ENCODE measurements at places on chromosomes 11 and 22.

DNA sequence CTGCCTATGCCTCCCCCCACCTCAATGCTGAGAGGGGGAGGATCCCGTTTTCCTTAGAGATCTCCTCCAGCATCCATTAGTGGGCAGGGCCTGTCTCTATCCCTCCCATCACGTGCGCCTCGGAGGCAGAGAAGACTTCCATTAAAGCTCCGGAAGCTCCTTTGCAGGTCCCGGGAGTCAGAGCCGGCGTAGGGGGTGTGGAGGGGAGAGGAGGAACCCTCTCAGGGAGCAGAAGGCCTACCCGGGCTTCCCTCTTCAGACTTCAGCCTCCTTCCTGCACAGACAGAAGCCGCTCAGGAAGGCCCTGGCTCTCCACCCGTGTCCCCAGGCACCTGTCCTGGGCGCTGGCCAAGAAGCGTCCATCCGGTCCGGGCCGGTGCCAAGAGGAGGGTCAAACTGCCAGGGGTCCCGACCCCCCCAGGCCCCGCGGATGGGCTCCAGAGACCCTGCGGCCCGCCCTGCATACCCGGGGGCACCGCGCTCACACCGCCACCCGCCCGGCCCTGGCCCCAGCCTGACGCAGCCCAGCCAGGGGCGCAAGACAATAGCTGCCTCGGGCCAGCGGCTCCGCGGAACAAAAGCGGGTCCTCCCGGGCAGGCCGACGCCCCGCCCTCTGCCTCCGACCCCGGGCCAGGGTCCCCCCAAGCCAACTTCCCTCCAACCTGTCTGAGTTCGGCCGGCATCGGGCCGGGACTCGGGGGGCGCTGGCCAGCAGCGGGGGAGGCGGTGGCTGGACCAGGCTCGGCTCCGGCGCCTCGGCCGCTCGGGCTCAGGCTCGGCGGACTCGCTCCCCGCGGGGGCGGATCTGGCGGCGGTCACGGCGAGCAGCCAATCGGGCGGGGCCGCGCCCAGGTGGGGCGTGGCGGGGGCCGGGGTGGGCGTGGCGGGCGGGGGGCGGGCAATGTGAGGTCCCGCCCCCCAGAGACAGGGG is 29.9 kb downstream of the ARVCF start:
- peak; percentile 73 for DNase-seq

GRCh38 chr11:124198897-124199296 is 15.8 kb downstream of the OR10D3 start:
- DNase-seq: no peak

DNA sequence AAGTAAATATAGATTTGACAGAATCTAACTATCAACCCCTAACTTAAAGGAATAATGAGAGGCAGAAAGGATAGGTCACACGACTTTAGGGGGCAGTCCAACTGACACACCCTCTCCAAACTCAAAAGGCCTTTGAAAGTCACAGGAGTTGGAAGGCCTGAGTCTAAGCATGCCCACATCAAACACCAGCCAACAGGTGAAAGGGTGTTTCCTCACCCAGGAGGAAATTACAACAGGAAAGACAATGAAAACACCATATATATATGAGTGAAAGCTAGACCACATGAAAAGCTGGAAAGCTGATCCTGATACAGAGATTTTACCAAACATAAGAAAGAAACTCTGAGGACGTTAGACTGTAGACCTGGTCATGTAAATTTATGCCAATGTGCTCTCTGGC is 10.5 kb upstream of the DEPDC7 start:
- no peak for DNase-seq

GRCh38 chr11:11349870-11350337 is 3.1 kb downstream of the CSNK2A3 start:
- DNase-seq: no peak

- DNase-seq: no peak
Observed at GRCh38 chr11:119377112-119377901, 4.2 kb downstream of the USP2 start.

GRCh38 chr11:14513800-14514199 is 6.4 kb downstream of the PSMA1 start:
- DNase-seq: no peak

GRCh38 chr22:40468616-40469015 is 98.2 kb downstream of the SGSM3 start:
- no peak for DNase-seq
